ENCODE measurements at places on chromosomes 4 and X.
A peak's percentile ranks its signal among the peaks of the same experiment; 100 is the strongest.

DNA sequence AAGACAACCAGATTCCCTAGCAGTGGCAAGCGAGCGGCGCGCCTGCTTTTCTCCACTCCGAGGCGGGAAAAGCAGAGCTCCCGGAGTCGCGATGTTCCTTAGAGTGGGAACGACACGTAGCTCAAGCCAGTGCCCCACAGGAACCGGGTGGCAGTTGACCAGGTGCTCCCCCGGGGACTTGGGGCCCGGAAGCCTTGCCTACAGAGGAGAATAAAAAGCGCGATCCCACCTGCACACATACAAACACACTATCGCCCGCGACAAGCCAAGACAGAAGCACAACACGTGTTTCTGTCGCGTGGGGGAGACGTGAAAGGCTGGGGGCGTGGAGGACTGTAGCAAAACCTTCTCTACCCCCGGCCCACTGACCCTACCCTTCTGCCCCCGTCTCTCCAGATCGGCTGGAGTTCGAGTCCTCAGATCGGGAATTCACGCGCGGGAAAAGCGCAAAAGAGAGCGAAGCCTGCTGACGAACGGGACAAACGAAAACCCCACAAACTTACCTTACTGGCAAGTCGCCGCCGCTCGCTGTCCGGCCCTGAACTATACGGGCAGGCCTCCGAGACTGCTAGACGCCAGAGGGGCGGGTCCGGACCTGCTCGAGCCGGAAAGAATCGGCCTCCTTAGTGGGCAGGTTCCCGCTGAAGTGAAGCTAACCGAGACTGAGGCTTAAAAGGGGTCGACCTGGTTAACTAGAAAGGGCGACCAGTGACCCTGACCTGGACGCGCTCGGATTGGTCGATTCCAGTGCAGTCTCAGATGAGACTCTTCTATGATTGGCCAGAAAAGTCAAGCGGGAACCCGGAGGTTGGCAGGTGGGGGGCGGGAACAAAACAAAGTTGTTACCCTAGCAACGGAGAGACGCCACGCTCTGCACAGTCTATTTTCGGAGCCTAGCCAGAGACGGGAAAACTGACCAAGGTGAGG, at the start of the genes DNAAF6 and NUP62CL:
Gene DNAAF6 (plus strand): TSS at position 842 of the 927 bp plus-strand sequence. CDS start 6,265 bp downstream, outside the sequence.
Gene NUP62CL (minus strand): TSS at position 664 of the 927 bp plus-strand sequence. CDS start 31,287 bp downstream, outside the sequence.
- peak; percentile 59 for DNase-seq

- no peak for DNase-seq
Measured at GRCh38 chr4:186291256-186291890, 25.4 kb downstream of the F11 start.

DNA sequence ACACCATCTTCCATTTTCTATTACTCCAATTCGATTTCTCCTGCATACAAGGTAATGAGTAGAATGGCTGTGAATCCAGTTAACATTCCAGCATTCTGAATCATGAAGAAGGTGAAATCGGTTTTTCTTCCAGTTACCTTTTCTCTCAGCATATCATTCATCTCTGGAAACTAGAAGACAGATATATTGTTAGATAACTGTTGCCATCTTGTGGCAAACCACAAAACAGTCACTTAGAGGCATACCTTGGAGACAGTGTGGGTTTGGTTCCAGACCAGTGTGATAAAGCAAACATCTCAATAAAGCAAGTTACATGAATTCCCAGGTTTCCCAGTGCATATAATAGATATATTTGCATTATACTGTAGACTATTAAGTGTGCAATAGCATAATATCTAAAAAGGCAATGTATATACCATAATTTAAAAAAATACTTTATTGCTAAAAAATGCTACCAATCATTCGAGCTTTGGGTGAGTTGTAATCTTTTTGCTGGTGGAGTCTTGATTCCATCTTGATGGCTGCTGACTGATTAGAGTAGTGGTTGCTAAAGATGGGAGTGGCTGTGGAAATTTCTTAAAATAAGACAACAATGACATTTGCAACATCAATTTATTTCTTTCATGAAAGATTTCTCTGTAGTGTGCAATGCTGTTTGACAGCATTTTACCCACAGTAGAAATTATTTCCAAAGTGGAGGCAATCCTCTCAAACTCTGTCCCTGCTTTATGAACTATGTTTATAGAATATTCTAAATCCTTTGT, 82.1 kb downstream of the SLC39A8 start:
- DNase-seq: no peak

GRCh38 chrX:9318766-9319165, 146.1 kb upstream of the TBL1X start:
- DNase-seq: no peak

DNA sequence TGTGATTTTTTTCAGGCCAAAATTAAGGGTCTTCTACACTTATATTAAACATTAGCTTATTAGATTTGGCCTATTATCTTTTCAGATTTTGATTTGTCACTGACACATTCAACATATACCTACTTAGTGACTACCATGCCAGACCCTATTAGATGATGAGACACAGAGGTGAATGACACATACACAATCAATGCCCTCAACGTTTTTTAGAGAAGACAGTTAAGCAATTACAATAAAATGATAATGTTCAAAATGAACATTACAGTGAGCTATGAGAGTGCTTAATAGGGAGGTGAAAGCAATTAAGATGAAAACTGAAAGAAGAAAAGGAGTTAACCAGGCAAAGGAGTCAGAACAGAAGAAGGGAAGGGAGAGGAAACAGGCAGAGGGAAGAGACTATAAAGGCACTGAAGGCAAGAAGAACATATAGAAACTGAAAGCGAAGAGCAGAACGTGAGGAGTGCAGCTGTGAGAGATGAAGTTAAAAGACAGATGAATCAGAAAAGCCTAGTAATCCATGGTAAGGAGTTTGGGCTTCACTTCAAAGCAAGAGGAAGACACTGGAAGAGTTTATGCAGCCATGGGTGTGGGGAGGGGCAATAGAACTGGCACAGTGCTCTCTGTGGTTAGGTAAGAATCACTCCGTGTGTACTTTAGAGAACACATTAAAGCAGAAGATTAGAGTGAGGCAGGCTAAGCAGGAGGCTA, 119.0 kb downstream of the REELD1 start:
- DNase-seq: no peak

DNA sequence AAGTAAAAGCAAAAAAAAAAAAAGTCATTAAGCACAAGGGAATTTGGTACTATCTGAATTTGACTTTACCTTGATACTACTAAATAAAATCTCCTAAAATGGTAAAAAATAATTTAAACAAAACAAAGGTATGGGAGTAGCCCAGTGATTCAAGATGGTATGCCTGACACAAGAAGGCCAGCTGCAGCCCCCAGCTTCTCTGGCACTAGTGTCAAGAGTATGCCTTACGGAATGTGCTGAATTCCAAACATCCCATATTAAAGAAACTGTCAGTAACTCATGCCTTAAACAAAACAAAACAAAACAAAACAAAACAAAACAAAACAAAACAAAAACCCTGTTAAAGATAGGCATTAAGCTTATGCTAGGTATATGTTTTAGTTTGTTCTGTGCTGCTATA, 80.8 kb downstream of the RASL11B start:
- DNase-seq: no peak

DNA sequence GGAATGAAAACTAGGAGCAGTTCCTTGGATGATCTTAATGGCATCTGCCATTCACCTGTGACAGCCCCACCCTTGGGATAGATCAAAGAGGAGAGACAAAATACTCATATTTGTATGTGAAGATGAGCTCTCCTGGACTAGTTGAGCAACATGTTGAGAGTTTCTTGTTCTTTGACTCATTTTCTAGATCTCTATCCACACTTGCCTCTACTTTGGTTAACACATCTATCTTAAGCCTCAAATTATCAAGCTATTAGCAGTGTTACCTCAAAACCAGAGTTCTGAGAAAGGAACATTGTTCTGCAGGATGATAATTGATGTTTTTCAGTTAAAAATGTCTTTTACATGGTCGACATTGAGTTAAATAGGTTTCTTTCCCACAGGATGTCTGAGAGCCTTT, 94.2 kb upstream of the TEX13D start:
- DNase-seq: no peak

DNA sequence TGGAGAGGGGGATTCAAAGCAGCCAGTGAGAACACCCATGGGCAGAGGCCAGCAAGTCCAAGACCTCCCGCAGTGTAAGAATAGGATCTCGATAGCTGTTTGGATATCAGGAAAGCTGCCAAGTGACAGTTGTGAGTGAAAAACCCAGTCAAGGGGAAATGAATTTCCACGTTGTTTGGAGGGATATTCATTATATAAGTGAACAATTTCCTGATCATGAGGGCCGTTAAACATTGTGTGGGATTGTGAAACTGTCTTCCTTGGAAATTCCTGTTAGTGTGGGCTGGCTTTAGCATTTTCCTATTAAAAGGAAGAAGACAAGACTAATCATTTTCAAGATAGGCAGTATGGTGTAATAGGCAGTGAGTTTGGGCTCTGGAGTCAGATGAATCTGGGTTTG, 15.0 kb downstream of the CLDN2 start:
- DNase-seq: no peak

GRCh38 chrX:22527302-22527701, 254.6 kb downstream of the CBLL2 start:
- DNase-seq: no peak

DNA sequence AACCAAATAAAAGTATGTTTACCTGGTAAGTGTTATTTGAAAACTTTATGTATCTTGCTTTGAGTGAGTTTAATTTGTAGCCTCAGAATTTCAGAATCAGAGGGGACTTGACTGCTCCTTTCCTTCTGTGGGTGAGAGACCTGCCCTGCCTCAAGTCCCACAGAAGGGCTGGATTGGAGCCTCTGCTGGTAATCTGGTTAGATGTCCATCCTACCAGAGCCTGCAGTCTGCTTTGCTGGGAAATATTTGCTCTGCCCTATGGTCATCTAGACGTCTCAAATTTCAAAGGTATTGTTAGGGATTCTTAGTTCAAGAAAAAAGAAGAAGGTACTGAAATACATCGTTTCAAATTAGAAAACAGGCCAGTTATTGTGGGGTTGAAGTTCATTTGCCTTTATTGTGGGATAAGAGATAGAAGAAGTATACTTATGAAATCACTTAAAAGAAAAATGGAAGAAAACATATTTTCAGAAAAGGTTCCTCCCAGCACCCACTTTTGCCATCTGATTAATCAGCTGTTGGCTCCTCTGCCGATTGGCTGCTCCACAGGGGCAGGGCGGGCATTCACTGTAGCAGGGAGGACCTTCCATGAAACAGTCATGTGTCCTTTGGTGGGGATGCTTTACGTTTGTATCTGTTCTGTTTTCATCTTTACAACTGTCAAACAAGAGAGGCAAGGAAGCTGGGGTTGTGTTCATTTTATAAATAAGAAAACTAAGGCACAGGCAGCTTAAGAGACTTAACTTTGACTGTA, 73.3 kb upstream of the TLR2 start:
- no peak for DNase-seq

GRCh38 chr4:185550933-185551332, 15.6 kb upstream of the PDLIM3 start:
- no peak for DNase-seq

GRCh38 chr4:1241936-1242505, 6.9 kb downstream of the CTBP1 start:
- DNase-seq: no peak

DNA sequence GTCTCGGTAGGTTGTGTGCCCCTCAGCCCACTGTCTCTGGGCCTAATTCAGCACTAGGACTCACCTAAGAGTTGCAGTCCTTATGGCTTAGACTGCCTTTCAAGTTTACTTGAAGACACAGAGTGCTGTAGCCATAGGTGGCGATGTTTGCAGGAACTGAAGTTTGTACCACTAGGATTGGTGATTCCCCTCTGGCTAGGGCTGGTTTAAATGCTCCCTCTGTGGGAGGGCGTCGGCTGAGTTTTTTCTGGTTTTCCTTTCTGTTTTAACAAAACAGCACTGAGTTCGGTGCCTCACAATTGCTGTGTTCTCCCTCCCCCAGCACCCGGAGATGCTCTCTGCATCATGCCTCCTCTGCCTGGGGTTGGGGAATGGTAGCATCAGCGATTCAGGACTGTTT, 480.9 kb downstream of the PCDH11X start:
- DNase-seq: no peak

All from right hindlimb (tissue), 1 donor.